ENCODE measurements at places on chromosomes 5 and 9.

DNA sequence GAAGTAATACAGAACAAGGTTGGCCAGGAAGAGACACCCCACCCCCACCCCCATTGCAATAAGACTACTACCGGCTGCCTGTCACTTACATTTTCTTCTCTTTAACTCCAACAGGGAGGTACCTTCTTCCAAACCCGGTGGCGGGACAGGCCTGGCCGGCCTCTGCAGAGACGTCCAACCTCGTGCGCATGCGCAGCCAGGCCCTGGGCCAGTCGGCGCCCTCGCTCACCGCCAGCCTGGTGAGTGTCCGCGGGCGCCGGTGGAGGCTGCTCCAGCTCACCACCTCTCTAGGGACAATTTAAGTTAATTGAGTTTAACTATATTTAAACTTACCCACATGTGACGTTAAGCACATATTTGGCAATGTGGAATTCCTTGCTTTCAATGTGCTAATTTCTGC lies 192.4 kb downstream of the MAST4 start:
- DNase-seq = no peak

DNA sequence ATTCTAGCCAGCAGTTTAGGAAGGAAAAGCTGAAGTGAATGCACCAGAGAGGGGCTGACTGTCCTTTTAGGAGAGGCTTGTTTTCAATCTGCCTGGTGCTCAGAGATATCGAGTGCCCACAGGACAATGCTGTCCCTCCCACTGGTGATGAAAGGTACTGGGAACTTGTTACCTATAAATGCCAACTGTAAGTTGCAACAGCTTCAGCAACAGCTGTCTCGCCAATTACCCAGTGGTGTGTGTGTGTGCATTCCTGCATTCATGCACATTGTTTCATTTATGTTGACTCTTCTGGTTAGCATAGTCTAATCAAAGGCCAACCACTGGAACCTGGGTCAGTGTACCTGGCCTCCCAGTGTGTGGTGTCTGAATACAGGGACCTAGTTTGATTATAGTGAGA lies 161.1 kb downstream of the CSNK1G3 start:
- no peak for DNase-seq

GRCh38 chr9:99905833-99906402 lies 536 bp upstream of the STX17 start:
- DNase-seq = no peak

GRCh38 chr9:91474656-91475055 lies 51.0 kb upstream of the NFIL3 start:
- DNase-seq = no peak

- DNase-seq = no peak
These were observed 3.6 kb downstream of the NR3C1 start for GRCh38 chr5:143399616-143400540.

DNA sequence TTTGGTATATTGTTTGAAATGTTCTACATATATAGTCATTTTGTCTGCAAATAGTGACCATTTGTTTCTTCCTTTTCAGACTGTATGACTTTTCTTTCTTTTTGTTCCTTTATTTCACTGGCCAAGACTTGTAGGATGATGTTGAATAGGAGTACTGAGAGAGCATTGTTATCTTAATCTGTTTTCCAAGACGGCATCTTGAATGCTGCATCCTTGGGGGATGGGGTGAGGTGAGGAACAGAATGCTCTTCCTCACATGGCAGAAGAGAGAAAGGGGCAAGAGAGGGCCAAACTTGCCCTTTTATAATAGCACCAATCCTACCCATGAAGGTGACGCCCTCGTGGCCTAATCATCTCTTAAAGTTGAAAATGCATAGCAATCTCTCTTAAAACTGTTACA lies 3.7 kb upstream of the ZNF510 start:
- no peak for DNase-seq

DNA sequence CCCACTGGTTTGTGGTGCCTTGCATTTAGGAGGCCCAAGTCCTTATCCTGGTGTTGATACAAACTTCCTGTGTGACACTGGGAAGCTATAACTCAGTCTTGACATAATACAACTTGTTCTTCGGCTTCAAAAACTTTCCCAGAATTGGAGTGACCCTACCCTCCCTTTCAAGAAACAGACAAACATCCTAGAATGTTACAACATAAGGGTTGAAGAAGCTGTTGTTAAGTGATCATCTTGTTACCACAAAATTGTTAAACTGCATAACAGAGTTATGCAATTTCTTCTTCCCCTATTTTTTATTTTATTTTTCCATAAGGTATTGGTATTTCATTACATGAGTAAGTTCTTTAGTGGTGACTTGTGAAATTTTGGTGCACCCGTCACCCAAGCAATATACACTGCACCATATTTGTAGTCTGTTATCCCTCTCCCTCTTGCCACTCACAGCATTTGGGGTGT lies 21.3 kb downstream of the TLR4 start:
- no peak for DNase-seq

DNA sequence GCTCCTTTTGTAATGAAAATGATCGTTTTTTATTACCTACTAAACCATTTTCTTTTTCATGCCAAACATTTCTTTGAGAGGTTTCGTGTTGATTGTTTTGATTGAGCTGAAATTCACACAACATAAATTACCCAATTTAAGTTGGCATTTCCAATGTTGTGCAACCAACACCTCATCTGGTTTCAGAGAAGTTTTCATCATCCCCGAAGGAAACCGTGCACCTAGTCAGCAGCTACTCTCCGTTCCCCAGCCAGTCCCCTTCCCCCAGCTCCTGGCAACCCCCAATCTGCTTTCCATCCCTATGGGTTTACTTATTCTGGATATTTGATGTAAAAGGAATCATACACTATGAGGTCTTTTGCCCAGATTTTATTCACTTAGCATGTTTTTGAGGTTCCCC lies 123.6 kb downstream of the ADCY2 start:
- DNase-seq = no peak

Measured in stimulated activated CD8-positive, alpha-beta memory T cell treated with anti-CD3 and anti-CD28 coated beads, Interleukin-4, amount 100 ng/mL, for 1 hour (primary cell).